ENCODE measurements at places on chromosomes 12 and 14.

DNA sequence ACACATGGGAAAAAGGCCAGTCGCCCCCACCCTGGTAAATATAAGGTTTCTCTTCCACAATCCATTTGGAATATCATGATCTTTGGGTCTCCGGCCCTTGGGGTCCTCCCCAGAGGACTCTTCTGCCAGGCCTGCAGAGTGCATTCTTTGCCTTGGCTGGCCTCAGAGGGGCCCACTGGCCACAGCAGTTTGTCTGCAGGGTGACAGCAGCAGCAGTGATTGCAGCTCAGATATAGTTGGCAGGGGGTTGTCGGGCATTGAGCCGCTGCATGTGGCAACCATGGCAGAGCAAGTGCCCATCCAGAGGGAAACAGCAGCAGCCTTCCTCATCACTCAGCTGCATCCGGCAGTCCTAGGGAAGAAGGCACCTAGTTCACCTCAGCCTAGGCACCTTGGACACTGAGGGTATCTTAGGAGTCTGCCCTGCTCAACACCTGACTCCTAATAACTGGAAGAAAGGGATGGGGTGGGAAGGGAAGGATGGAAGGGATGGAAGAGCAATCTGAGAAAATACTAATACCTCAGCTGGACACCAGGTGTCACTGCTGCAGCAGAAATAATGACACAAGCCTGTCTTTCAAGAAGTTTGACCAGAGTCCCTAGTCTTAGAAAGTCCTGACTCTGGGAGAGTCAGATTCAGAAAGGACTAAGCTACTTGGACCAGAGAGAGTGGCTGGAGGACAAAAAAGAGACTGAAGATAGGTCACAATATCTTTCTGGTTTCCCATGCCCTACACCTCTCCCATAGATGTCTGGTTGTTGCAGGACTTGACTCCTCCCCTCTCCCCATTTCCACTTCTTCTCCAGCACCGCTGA is 8.9 kb downstream of the AJUBA start:
- DNase-seq = peak; percentile 63

GRCh38 chr12:49296836-49297694 is 2.1 kb downstream of the PRPH start:
- peak; percentile 73 for DNase-seq

DNA sequence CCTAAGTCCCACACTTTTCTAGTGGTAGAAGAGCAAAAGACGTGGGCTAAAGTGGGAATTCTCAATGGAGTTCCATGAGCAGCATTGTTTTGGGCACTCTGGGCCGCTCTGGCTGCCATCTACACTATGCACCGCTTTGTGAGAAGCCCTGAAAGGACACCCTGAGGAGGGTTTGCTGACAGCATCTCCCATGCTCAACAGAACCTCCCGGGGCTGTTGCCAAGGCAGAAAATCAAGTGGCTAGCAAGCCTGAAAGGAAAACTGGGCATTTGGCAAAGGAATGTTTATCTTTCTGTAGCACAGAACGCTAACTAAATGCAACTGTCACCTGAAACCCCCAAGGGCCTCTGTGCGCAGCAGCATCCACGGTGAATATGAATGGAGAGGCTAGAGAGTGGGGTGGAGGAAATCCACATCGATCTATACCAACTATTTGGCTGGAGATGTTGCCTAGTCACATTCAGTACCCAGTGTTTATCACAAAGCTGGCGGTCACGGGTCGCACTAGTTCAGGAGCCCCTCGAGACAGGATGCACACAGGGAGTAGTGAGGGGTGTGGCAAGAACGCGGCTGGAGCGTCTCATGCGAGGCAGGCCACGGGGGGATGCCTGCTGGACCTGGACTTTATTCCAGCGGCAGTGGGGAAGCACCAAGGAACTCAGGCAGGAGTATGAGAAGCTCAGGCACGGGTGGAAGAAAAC is 14.2 kb downstream of the APPL2 start:
- DNase-seq = no peak

DNA sequence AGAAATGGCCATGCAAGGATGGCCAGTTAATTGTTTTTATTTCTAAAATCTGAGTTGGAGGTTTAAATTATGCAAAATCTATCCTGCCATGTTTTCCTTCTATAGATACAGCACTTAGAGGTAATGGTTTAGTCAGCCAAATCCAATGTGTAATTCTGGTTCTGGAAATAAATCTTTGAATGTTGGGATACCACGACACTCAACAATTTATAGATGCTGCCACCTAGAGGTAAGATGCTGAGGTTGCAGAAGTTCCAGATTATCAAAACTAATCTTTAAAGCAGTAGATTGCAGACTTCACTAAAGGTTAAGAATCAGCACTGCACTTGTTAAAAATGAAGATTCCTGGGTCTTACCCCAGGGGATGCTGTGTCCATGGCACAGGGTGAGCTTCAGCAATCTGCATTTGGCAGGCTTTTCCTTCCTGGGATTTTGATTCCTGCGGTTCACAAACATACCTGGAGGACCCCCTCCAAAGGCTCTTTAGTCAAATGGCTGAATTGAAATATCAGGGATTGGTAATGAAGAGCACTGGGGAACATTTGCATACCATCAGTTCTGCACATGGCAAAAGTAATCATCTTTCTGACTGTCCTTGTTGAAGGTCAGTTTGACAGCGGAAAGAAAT is 53.4 kb upstream of the ANO4 start:
- DNase-seq = peak; percentile 34

DNA sequence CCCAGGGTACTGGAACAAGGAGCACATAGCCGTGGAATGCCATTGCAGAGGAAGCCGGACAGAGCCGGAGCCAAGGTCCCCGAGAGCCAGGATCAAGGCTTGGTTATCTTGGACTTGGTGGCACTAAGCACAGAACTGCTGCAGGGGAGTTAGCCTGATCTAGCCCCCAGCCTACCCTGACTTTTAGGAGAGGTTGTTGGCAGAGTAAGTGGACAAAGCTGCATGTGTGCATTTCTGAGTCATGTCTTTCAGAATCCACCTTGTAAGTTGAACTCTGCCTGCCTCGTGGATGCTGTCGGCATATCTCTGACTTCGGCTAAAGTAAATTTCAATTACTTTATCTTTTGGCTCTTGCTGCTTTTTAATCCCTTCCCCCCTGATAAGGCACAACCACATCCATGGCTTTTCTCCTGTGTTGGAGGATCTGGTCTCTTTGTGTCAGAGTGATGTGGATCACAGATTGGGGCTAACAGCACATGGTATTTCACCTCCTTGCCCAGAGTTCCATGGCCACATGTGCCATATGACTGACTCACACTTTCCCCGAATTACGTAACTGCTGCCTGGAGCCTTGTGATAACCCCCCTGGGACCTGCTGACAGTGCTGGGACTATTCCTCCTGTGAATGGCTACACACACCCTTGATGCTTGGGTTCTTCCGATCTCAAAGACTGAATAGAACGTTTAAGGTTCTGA is 240.3 kb downstream of the EMP1 start:
- no peak for DNase-seq

DNA sequence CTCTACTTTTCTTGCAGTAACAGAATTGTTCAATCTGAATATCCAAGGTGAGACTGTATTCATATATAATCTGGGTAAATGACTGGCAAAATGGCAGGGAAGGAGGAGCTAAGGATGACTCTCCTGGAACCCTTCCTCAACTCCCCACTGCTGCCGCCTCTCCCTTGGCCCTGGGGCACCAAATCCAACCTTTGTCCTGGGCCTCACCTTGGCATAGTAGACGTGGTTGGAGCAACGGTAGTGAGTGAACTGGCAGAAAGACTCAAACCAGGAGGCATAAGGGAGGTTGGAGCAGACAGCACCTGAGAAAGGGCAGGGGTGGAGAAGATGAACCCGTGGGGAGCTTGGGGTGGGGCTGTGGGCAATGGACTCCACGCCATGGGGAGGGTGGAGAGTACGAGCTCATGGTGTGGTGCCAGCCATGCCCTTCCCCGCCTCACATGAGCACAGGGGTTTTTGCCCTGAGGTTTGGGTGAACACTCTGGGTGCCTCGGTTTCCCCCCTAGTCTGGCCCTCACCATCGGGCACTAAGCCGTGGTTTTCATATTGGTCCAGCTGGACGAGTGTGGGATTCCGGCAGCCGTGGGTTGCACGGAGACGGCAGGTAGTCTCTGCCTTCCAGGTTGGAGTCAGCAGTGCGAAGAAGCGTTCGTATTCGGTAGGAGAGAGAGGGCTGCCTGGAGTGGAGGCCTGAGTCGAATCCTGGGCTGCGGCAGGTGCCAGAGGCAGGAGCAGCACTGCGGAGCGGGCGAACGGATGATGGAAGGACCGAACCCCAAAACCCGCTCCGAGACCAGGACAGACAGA is 753 bp downstream of the ACRBP start:
- no peak for DNase-seq

- no peak for DNase-seq
Observed at GRCh38 chr14:92677955-92678354, 70.5 kb downstream of the LGMN start.

DNA sequence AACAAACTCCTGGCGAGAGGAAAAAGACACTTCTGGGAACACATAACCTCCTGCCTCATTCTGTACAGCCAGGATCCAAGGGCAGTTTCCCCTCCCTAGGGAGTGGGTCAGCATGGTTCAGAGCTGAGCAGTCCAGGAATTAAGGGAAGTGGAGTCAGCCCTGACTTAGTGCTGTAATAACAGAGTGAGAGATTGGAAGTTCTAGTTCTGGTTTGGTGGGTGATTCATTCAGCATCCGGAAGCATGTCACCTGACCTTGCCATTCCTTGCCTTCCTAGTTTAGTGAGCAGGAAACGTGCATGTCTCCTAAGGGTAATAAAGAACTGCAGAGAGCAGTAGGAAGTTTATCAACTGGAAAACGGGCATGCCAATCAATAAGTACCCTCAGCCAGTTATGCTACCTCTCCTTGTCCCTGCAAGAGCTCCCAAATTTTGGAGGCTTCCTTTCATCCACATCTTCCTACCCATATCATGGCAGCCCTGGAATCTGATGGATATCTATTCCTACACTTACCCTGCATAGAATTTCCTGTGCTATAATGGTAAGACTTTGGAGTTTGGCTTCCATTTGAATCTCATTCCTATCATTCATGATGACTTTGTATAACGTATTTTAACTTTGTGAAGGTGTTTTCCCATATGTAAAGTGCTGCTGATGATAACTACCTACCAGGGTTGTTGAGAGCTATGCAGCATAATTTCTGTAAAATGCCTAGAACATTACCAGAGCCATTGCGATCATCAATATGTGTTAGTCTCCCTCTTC is 28.5 kb upstream of the MAGOHB start:
- no peak for DNase-seq

GRCh38 chr12:1904875-1905274 is 13.6 kb downstream of the CACNA2D4 start:
- DNase-seq = no peak

DNA sequence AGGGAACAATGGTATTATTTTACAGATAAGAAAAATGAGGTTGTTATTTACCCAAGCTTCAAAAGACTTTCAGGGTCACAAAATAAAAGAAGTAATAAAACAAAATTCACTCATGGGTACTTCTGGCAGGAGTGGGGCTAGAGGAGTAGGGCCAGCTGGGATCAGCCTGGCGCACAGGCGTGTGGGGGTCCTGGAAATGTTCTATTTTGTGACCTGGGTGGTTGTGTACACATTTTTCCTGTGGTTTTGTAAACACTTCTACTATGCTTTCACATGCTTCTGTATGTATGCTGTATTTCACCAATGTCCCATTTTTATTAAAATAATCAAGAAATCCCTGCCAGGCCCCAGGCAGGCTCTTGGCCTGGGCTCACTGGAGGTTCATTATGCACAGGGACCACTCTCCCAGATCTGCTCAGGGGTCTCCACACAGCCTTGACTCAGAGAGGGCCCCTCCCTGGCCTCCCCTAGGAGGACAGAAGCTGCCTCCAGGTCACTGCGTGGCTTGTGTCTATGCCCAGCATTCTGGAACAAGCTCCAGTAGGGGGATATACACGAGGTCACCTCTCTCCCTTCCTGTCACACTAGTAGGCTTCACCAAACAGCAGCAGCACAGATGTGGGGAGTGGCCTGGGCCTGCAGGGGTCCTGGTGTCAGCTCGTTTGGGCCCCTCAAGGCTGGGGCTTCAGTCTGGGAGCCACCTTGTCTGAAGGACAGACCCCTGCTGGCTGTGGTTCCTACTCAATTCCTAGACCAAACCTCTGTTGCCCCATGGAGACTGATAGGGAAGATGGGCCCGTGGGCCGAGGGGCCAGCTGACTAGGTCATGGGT is 37.8 kb downstream of the ANAPC7 start:
- DNase-seq = no peak

GRCh38 chr12:53564278-53564677 is 57.0 kb upstream of the NPFF start:
- no peak for DNase-seq

DNA sequence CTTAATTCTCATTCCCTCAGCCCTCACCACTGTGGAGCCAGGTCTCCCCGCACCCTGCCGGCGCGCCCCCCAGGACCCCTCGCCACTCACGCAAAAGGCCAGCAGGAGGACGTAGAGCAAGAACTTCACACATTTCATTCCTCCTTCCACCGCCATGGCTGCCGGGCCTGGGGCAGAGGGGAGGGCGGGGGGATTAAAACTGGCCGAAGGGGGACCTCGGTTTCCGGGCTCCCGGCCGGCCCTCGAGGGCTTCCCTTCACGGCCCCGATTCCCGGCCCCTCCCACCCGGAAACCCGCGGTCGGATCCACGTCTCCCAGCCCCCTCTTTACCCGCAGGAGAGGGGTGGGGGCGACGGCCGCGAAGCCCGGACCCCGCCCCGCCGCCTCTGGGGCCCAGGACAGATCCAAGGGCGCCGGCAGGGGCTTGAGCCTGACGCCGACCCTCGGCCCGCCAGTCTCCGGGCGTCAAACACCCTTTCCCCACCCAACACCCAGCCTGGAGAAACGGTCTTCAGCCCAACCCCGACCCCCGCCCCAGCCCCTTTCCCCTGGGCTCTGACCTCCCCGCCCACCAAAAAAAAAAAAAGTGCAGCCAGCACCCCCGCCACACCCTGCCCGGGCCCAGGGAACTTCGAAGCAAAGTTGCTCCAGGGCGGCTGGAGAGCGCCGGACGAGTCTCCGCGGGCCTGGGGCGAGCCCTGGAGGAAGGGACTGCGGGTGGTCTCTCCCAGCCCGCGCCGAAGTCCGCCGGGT is 447 bp downstream of the CD63 start:
- DNase-seq = peak; percentile 32

DNA sequence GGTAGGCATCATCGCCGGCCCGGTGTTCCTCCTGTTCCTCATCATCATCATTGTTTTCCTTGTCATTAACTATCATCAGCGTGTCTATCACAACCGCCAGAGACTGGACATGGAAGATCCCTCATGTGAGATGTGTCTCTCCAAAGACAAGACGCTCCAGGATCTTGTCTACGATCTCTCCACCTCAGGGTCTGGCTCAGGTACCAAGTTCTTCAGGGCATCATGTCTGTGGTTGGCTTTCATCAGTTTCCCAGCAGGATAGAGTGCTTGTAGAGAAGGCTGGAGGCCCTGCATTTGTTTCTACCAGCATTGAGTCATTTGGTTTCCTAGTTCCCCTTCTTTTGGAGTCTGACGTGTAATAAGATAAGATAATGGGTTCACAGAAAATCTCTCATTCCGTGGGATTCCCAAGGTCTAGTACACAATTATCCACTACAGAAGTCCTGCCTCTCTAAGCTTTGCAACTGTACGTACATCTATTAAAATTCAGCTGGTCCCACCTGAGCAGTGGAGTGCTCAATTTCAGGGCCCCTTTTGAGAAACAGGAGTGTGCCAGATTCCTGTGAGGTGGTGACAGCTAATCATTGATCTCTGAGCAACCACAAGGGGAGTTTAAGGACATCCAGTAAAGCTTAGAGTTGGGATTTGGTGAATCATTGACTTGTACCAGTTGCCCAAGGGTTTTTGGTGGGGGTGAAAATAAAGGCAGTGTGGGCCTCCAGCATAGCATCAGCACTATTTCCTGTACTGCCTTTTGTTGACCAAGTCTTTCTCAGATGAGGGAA is 25.1 kb downstream of the ACVR1B start:
- no peak for DNase-seq

GRCh38 chr12:55060470-55060869 is 40.7 kb downstream of the NEUROD4 start:
- peak; percentile 54 for DNase-seq

All from GM10248 (cell line).